ENCODE measurements at places on chromosomes 12 and 14.

DNA sequence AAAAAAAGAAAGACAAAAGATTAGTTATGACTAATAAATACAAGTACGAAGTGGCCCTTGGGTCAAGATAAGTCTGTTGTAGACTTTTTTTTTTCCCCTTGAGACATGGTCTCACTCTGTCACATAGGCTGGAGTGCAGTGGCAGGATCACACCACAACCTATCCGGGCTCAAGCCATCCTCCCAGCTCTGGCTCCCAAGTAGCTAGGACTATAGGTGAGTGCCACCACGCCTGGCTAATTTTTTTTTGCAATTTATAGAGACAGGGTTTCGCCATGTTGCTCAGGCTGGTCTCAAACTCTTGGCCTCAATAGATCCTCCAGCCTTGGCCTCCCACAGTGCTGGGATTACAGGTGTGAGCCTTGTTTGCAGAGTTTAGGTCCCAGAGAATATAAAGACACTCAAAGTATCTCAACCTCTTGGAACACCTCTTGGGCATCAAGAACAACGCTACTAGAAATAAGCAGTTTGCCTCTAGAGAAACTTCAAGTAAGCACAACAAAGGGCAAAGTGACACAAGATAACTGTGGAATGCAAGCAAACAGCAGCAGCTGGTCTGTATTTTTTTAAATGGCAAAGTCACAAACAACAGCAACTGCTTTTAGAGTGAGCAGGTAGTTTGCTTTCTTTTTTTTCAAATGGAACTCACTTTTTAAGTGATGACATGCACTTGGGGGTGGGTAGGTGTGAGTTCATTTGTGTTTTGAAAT, 3.9 kb upstream of the MDM2 start:
- no peak for DNase-seq

DNA sequence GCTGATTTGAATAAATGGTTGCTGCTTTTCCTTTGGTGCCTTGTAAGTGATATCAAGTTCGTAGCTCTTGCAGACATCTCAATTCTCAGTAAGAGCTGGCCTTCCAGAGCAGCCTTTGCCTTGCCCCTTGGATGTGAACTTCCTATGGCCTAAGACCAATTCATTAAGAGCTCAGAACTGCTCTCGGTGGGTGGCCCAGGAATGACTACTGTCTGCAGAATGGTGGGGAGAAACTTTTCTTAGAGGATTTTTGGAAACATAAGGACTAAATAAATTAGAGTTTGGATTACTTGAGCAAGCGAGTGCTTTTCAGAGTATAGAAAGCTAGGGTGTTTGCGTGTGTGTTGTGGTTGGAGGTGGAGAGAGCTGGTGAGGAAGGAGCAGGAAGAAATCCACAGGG, 306.4 kb upstream of the TBX3 start:
- no peak for DNase-seq

DNA sequence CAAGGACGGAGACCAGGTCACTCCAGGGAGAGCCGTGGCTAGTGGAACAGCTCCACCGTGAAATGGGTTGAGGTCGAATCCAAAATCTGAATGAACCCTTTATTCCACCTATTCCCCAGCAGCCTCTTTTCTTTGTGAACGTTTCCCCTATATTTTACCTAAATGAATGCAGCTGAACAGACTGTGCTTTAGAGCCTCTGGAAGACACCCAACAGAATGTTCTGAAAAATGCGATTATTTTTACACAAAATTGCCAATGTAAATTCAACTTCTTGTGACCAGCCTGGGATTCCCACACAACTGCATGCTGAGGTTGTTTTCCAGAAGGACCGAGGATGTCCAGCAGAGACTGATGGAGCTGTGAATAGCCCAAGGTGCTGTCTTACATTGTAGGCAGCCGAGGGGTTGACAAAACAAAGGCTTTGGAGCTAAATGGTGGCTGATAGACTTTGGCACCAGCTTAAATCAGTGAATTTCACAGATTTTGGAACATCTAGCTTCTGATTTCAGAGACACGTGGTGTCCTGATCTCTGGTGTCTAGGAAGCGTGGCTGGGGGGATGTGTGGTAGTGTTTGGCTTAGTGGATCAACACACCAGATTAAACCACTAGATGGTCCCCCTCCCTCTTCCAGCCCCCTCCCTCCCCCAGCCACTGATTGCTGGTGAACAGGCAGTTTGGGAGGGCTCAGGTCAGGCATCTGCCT, 150.4 kb downstream of the ZNF664 start:
- no peak for DNase-seq

DNA sequence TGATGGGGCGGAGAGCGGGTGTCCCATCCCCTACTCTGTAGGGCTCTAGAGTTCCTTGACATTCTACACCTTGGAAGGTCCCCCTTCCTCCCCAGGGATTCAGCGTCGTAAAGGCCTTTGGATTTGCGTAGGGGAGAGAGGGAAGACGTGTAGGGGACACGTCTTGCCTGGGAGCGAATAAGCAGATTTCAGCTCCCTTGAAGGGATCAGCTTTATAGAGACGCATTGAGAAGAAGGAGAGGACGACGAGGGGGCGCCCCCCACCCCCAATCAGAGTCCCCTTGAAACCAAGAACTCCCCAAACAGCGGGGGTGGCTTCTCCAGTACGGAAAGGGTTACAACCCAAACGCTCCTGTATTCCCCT, 324 bp downstream of the CALCOCO1 start:
- no peak for DNase-seq

DNA sequence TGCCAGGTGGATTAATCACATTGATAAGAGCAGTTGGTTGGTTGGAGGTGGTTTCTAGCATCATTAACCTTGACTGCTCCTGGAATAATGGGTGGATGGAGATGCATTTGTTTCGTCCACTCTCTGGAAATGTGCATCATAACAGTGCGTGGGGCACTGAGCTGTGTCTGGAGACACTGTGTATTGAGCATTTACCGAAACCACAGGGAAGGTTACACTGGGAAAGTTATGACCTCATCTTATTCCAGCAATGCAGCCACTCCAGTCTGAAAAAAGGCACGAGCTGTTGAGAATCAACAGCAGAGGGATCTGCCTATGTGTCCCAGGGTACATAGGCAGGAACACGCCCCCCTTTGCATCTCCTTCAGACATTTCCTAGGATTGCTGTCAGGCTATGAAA, 27.2 kb downstream of the RNFT2 start:
- DNase-seq, result no peak

GRCh38 chr14:42909659-42910058, 1303.0 kb downstream of the LRFN5 start:
- DNase-seq, result no peak

- DNase-seq, result peak; percentile 63
Measured at GRCh38 chr12:113424915-113425823, 3.0 kb downstream of the SDSL start.

GRCh38 chr12:104623883-104624282, 167.1 kb downstream of the CHST11 start:
- DNase-seq, result no peak

DNA sequence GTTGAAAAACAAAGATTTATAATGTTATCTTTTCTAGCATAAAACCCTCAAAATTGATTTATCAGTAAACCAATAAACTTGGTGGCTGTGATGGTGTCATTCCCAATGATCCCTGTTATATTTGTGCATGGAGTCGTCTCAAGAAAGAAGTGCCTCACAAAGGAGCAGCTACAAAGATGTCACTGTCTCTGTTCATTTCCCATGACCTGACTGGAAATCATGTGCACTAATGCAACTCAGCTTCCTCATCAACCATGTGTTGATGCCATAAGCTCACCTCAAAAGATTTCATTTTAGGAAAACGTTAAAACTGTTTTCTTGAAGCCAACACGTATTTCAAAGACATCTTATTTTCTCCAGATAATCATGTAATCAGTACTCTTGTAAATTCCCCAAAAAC, 28.8 kb downstream of the CLEC1A start:
- DNase-seq, result no peak

DNA sequence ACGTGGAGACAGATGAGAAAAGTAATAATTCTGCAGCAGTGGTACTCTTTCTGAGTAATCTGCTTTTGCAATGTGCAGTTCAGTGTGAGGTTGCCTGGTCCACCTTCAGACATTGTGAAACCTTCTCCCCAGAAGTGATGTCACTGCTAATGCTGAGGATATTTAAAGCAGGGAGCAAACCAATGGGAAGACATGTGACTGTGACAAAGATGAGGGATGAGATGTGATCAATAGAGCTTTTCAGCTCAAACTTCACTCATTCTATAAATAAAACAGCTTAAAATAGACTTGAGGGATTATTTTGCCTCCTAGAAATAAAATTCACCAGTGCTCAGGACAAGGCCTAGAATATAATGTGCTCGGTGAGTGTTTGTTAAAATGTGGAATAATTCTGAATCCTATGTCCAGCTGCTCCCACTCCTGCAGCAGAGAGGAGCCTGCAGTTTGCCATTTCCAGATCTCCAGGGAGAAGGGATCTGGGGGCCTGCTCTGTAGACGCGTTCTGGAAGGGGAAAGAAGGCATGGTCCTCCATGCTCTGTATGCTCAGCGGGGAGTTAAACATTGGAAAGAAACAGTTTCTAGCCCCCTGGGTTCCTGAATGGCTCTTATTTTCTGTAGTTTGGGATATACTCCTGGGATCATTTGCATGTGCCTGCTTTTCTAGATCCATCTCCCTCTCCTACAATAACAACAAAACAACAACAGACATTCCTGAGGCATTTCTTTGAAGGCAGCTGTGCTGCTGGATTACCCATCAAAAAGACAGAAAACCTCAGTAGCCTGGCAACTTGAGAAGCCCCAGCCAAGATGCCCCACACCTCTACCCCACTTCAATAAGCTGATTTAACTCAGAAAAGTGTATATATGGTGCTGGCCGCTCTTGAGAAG, 8.9 kb downstream of the SLC7A8 start:
- no peak for DNase-seq

- peak; percentile 42 for DNase-seq
Measured at GRCh38 chr14:21711360-21711961, 37.8 kb upstream of the OR4E1 start.

DNA sequence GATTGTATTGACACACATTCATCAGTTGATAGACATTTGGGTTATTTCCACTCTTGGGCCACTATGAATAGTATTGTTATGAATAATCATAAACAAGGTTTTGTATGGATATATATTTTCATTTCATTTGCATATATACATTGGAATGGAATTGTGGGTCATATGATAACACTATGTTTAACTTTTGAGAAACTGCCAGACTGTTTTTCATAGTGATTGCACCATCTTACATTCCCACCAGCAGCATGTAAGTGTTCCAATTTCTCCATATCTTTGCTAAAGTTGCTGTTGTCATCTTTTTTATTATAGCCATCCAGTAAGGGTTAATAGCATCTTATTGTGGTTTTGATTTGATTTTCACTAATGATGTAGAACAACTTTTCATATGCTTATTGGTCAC, 198.5 kb upstream of the PPFIA2 start:
- DNase-seq, result no peak

GRCh38 chr12:69055706-69056105, 122.7 kb upstream of the CPM start:
- no peak for DNase-seq

DNA sequence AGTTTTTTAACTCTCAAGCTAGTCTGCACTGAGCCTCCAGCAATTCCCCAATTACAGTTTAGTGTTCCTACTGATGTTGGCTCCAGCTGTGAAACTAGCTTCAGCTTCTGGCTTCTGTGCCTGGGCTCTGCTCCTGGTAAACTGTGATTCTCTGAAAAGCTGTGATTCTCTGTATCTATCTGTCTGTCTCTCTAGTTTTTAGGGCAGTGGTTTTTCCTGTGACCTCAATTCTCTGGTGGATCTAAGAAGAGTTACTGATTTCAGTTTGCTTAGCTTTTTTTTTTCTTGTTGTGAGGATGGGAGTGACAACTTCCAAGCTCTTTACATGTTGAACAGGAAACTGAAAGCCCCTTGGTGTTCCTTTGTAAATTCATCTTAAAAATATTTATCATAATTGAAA, 3.8 kb upstream of the HIF1A start:
- DNase-seq, result no peak

DNA sequence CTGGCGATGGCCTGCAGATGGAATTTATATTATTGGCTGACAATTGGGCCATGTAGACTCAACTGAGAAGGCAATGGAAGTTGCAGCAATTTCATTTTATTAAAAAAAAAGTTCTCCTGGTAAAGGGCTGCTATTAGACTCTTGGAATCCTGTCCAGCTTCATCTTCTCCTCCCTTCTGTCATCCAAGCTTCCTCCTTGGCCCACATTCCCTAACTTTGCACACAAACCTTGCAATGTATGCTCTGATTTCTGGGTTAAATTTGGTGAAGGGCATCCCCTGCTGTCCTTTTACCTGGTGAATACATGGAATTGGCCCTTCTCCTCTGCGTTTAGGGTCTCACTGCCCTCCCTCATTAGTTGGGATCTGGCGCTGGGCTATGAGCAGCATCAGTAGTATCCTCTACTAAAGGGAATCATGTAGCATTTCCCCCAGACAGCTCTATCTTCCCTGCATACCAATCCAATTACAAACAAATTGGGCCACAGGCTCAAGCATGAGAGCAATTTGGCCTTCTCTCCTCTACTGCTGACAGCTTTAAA, 336.9 kb downstream of the BMP4 start:
- no peak for DNase-seq

- no peak for DNase-seq
Measured at GRCh38 chr14:20841096-20841495, 38.5 kb upstream of the RNASE1 start.
